ENCODE measurements at places on chromosomes 6 and 20.

DNA sequence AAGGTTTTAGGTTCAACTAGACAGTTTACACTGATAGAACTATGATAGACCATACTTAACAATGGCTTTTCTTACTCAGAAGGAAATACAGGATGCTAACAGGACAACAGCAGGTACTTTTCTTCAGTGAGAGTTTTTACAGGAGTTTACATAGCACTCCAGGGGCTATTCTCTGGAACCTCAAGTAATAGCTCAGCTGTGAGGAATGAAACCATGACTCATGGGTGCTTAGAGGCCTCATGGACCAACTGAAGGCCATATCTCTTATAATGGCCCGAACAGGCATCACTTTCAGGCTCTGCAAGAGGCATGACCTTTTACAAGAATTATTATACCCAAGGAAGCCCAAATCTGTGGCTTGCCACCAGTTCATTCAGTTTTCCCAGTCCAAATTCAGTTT is 31.8 kb downstream of the TREML1 start:
- no peak for DNase-seq

DNA sequence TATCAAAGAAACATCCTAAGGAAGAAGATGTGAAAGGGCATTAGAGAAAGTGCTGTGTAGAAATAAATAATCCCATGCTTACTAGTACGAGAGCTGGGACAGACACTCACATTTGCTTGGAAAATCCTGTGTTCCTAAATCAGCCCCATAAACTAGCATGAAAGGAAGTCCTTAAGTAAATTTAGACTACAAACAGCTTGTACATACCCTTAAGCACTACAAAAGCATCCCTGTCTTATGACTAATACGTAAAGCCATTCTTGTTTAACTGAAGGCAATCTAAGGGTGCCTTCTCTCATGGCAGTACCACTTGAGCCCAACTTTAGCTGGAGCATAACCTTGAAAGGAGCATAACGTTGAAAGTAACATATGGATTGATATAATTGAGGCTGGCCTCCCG is 15.4 kb upstream of the FOXQ1 start:
- no peak for DNase-seq

GRCh38 chr6:84415517-84415916 is 188.1 kb upstream of the CEP162 start:
- DNase-seq: no peak

DNA sequence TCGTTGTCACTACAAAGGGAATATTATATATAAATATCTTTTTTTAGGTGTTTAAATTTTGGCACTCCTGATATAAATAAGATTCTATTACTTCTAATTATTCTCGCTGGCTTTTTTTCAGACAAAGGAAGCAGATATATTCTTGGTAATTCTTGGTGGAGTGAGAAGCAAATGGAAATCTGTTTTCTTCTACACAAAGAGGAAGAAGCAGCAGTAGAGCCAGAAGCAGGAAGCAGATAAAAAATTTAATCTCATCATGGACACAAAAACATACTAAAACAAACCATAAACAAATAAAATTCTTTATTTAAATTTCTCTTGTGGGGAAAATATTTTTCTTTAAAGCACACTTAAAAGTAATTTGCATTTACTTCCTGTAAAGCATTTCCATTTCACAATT is 3.7 kb upstream of the KIAA0319 start:
- no peak for DNase-seq

- no peak for DNase-seq
Measured at GRCh38 chr6:2818593-2818992, 23.1 kb downstream of the SERPINB1 start.

DNA sequence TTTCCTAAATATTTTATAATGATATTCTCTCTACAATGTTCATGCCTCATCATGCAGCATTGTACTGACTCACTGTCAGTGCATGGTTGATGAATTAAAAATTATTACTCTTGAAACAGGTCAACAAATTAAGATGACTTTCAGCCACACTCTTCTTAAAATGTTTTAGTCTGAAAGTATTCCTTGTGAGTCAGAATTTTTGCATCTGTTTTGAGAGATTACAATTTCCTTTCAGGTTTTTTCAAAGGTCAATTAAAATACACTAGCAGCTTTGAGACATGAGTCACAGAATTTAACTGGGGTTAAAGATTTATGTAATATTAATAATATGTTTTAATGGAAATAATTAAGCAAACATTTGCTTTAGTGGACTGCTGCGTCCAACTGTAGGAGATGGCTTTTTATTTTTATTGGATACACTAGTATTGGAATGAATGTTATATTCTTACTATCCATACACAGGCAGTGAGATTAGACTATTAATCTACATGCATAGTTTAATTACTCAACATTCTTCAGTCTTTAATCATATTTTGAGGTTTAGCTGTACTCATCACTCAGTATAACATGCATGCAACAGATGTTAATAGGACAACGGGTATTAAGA is 9.7 kb downstream of the COL12A1 start:
- no peak for DNase-seq

Data from chondrocyte (in vitro differentiated cells).